HFFc6 (cell line): ENCODE measurements at places on chromosomes 5 and 9. TPM values are rescaled to one million over a fixed set of nuclear protein-coding genes. Genes with fewer than 3 reads are reported as not detected.

CTNND2 gene
- not detected in 3 replicates for total RNA-seq

DNA sequence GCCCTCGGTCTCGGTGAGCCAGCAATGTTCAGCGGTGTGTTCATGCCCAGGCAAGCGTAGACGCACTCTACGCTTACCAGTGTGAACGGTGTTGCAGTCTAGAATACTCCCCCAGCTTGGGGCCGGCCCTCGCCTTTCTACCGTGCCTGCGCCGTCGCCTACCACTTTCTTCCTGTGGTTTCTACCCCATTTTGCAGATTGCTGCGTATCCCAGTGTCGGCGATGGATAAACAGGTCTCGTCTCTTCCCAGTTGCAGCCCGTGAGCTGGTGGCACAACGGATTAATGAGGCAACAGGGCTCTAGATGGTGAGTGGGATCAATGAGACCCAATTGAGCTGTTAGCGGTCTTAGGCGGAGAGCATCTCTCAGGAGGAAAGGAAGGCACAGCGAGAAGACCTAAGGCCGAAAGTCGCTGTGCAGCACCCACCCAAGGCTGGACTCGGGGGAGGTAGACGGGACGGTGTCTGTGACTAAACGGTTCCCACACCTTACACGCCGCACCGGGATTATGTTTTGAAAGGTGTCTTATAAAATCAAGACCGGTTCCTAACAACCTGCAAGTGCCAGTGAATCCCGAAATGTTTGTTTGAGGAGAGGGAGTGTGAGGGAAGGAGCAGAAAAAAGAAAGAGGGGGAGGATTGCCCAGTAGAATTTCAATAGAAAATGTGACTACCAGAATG, 5.8 kb downstream of the OTP start:
- 0 out of 2 replicates have a peak, but pooled peaks cover 4% of the 10 kb centered on the region for H3K36me3 ChIP-seq
- peaks cover 20% of the 10 kb centered on the region for H3K4me1 ChIP-seq
- H3K27me3 ChIP-seq = peaks cover 55% of the 10 kb centered on the region
- no peak for DNase-seq
- no peak overlapping the region for H3K4me3 ChIP-seq

- peak overlapping the region; percentile 75 for H3K27ac ChIP-seq
- no peaks in the 10 kb centered on the region for H3K36me3 ChIP-seq
- H3K4me1 ChIP-seq = peaks cover 51% of the 10 kb centered on the region
- peak overlapping the region; percentile 41; the same call in 1 of the 2 replicates for H3K4me3 ChIP-seq
- peak; percentile 97 for DNase-seq
- H3K27me3 ChIP-seq = no peaks in the 10 kb centered on the region
Measured at GRCh38 chr5:143506836-143507552, 103.5 kb upstream of the NR3C1 start.

- DNase-seq = no peak
- no peaks in the 10 kb centered on the region for H3K4me1 ChIP-seq
- H3K27ac ChIP-seq = no peak overlapping the region
- no peak overlapping the region for H3K4me3 ChIP-seq
- H3K27me3 ChIP-seq = peaks cover 56% of the 10 kb centered on the region
- H3K36me3 ChIP-seq = no peaks in the 10 kb centered on the region
Measured at GRCh38 chr5:176888865-176889165, 10.3 kb downstream of the HK3 start.

GRCh38 chr9:33103501-33104281, 27.2 kb upstream of the SMU1 start:
- H3K27ac ChIP-seq = no peak overlapping the region
- H3K4me1 ChIP-seq = peaks cover 69% of the 10 kb centered on the region
- H3K4me3 ChIP-seq = no peak overlapping the region
- no peak for DNase-seq
- H3K27me3 ChIP-seq = no peaks in the 10 kb centered on the region
